ENCODE measurements at places on chromosomes 3 and 15.

DNA sequence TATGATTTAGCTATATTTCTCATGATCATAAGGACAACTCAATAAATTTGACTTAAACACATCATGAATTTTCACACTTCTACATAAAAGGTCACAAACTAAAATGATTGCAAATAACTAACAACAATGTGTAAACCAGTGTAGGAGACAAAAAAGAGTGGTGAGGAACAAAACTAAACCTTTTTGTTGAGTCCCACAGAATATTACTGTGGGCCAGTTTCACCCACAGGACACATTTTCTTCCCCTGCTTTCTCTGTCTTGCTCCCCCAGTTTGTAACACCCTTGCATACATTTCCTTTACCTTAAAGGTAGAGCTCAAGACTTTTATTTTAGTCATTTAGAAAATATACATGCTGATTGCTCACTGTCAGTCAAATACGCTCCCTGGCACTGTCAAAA, 130.9 kb upstream of the GOLGA6L6 start:
- DNase-seq: no peak

GRCh38 chr3:141945726-141946485, 69.5 kb downstream of the ATP1B3 start:
- DNase-seq: no peak

GRCh38 chr3:159148466-159148865, 346.6 kb downstream of the MFSD1 start:
- DNase-seq: no peak

GRCh38 chr15:74319596-74320351, 47.7 kb downstream of the CYP11A1 start:
- DNase-seq: peak; percentile 31

DNA sequence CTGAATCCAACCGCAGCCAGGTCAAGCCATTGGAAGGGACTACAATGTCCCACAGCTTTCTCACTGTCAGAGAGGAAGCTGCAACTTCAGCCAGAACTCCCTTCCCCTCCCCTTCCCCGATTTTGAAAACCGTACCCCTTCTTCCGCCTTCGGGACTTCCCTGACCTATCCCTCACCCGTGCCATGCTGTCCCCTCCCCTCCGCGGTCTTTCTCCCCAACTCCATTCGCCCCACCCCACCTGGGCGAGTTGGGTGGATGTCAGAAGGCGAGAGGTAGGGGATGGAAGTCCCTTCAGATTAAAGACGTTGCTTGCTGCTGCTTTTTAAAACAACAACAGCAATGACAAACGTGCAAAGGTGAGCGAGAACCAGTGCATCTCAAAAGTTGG, 723 bp downstream of the CPNE4 start:
- no peak for DNase-seq

- no peak for DNase-seq
Measured at GRCh38 chr3:58161435-58162398, 49.1 kb downstream of the DNASE1L3 start.

Measured in activated CD8-positive, alpha-beta T cell treated with anti-CD3 and anti-CD28 coated beads for 36 hours (primary cell).